Mesendoderm (in vitro differentiated cells): ENCODE measurements at places on chromosomes 16 and 17.

DNA sequence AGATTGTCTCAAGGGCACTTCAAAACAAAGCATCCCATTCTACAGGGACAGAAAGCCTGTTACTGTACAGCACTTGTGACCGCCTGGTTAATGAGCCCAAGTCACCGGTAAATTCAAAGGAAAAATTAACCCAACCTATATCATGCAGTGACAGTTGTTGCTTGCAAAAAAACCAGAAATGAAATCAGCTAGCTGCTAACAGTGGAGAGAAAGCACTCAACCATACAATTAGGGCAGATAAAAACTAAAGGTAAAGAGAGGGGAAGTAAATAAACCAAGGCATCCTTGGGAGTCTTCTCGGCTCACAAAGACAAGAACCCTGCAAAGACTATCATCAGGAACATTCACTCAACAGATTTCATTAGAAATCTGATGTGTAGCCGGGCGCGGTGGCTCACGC lies 5.9 kb downstream of the RETREG3 start:
- H3K36me3 ChIP-seq = no peaks in the 10 kb centered on the region
- H3K4me3 ChIP-seq = no peak overlapping the region
- H3K27me3 ChIP-seq = no peaks in the 10 kb centered on the region

DNA sequence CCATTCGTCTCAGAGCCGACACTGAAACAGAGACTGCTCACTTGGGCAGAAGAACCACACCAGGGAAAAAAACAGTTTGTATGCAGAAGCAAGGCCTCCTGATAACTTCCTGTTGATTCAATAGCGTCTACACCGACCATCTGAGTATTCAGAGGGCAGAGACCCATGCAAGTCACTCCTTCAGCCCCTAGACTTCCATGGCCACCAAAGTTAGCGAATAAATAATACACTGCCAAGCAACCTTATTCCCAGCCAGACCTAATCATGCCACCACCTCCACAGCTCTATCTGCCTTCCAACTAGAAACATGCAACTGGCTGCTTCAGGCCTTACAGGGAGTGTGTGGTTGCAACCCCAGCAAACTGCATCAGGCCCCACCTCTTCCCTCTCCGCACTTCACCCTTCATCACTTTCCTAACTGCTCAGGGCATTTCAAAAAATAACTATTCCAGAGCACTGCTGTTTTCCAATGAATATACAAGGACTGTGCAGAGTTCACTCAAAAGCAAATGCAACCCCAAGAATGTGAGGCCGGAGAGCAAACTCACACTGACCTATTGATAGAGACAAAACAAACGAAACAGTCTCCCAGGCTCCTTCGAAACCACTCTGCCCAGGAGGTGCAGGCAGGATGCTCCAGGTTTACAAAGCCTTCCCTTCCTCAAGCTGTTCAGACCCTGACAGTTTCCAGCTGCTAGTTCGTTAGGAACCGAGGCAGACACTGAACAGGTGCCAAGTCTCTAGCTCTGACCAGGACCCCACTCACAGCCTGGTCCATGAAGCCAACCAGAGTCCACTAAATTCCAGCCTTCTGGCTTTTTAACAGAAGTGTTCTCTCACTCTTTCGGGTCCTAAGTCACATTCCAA lies 3.6 kb downstream of the USP7 start:
- no peak overlapping the region for H3K27ac ChIP-seq
- H3K36me3 ChIP-seq = no peaks in the 10 kb centered on the region
- no peaks in the 10 kb centered on the region for H3K27me3 ChIP-seq
- DNase-seq = peak; percentile 43
- H3K4me3 ChIP-seq = no peak overlapping the region
- peaks cover 24% of the 10 kb centered on the region for H3K4me1 ChIP-seq

DNA sequence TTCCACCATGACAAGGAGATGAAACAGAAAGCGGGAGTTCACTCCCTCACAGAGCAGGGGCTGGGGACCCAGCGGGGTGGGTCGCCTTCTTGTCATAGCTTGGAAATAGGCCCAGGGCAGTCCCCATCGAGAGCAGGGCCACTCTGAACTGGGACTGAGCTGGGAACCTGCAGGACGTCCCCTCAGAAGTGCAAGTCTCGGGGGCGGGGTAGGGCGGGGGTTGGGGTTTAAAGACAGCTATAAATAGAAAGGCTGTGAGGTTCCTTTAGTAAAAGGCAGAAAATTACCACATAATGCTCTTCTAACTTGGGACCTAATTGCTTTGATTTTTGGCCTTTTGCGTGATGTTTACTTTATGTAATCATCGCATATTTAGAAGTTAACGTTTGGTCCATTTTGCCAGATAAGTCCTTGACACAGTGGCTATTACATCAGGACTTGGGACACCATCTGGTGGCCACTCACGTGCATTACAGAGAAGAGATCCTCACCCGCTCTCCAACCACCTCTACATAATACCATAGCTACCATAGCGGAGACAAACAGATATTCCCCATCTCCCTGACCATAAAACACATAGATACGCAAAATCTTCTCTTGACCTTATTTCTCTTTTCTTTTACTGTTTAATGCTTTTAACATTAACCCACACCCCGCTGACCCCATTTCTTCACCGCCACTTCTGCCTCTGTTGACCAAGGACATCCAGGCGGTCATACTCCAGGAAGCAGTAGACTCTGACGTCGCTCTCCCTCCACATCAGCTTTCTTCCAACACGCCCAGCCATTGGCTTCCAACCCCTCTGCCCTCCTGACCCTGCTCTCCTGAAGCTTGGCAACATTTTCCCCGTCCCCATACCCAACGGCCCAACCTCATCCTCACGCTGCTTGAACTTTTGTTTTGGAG lies 27.5 kb upstream of the PIK3R6 start:
- H3K27ac ChIP-seq = no peak overlapping the region
- H3K4me3 ChIP-seq = no peak overlapping the region
- H3K4me1 ChIP-seq = no peaks in the 10 kb centered on the region
- DNase-seq = peak; percentile 83

- no peaks in the 10 kb centered on the region for H3K4me1 ChIP-seq
- peaks cover 16% of the 10 kb centered on the region for H3K36me3 ChIP-seq
- no peak overlapping the region for H3K27ac ChIP-seq
- H3K27me3 ChIP-seq = no peaks in the 10 kb centered on the region
- no peak for DNase-seq
These were observed 17.6 kb downstream of the GOT2 start for GRCh38 chr16:58716468-58716867.

DNA sequence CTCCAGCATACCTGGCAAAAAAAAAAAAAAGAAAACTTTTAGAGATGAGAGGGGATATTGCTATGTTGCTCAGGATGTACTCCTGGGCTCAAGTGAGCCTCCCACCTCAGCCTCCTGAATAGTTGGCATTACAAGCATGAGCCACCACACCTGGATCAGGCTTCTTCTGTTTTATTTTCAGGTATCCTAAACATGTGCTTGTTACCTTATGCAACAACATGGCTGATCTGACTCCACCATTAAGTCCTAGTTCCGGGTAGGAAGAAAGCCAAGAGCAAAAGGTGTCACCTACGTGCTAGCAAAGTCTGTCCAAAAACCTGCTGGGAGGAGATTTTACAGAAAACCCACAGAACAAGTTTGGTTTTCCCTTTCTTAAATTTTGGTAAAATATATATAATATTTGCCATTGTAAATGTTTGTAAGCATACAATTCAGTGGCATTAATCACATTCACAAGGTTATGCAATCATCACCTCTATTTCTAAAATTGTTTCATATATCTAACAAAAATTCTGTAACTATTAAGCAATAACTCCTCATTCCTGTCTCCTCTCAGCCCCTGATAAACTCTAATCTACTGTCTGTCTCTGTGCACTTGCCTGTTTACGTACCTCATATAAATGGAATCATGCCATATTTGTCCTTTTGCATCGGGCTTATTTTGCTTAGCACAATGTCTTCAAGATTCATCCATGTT lies 9.1 kb upstream of the CACNG3 start:
- H3K4me1 ChIP-seq = no peaks in the 10 kb centered on the region
- H3K27ac ChIP-seq = no peak overlapping the region
- H3K27me3 ChIP-seq = peaks cover 3% of the 10 kb centered on the region
- H3K4me3 ChIP-seq = no peak overlapping the region
- H3K36me3 ChIP-seq = no peaks in the 10 kb centered on the region

- H3K27ac ChIP-seq = no peak overlapping the region
- DNase-seq = no peak
These were observed 12.9 kb downstream of the ZNRF1 start for GRCh38 chr16:75011634-75012307.

DNA sequence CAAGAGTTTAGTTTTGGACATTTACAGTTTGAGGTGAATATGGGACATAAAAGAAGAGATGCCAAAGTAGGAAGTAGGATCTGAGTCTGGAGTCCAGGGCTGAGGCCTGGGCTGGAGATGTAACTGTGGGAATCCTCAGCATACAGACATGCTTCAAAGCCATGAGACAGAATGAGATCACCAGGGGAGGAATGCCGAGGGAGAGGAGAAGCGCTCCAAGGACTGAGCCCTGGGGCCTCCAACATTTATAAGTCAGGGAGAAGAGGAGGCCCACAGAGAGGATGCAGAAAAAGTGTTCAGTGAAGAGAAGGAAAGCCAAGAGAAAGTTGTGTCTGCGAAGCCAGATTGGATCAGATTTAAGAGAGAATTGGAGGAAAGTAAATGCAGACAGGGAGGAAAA lies 277.5 kb upstream of the MYOCD start:
- DNase-seq = peak; percentile 46
- H3K27me3 ChIP-seq = no peaks in the 10 kb centered on the region
- H3K4me3 ChIP-seq = no peak overlapping the region
- peaks cover 4% of the 10 kb centered on the region for H3K4me1 ChIP-seq
- H3K27ac ChIP-seq = no peak overlapping the region

DNA sequence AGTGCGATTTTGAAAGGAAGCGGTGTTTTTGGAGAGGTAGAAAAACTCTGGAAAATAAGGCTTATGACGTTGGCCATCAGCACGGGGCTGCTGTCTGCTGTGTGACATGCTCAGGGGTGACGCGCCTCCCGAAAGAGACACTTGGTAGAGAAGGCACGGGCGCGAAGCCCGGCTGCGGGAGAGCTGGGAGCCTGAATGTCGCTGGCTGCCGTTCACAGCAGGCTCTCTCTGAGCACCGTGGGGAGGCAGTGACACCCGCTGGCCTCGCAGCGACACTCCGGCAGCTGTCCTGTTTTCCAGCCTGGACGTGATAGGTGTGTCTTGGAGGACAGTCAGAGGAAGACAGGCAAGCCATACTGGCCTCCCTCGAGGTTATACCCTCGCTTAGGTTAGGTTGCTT lies 759.1 kb upstream of the RBFOX1 start:
- H3K4me3 ChIP-seq = no peak overlapping the region
- no peaks in the 10 kb centered on the region for H3K36me3 ChIP-seq
- peak; percentile 75 for DNase-seq
- H3K27me3 ChIP-seq = no peaks in the 10 kb centered on the region
- no peak overlapping the region for H3K27ac ChIP-seq

- H3K4me1 ChIP-seq = no peaks in the 10 kb centered on the region
- H3K4me3 ChIP-seq = no peak overlapping the region
- H3K27me3 ChIP-seq = no peaks in the 10 kb centered on the region
- no peak overlapping the region for H3K27ac ChIP-seq
These were observed 19.3 kb downstream of the SHMT1 start for GRCh38 chr17:18344021-18344420.

DNA sequence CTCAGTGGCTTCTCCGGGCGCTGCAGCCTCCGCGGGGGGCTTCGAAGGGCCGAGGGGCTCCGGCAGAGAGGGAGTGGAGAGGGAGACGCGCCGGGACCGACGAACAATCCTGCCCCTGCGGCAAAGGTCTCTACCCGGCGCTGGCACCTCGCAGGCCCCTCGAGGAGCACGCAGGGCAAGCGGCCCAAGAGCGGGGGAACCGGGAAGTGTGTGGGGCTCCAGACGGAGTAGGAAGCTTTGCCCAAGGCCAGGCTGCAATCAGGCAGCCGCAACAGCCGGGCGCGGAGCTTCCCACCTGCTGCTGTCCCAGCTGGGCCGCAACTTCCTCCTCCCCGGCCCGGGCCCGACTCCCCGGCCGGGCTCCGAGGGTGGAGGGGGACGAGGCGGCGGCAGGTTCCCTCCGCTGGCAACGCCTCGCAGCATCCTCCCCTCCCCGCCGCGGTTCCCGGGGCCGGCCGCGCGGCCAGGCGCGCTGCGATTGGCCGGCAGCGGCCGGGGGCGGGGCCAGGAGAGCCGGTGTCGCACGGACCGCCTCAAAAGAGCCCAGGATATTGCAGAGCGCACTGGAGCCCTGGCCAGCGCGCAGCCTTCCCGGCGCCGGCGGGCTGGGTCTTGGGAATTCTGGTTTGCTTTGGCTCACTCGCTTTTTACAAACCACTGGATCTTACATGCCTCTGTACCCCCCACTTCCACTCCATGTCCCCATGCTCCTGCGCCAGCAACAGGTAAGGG lies at the start of gene KCNJ2:
TSS of gene KCNJ2 (plus strand) at position 556 of the 732 bp plus-strand sequence. CDS start 5,508 bp downstream, outside the sequence.
- peak within 1 kb of the TSS; percentile 63 for H3K4me3 ChIP-seq
- H3K36me3 ChIP-seq = no peaks in the 10 kb centered on the region
- H3K4me1 ChIP-seq = no peaks in the 10 kb centered on the region
- H3K27me3 ChIP-seq = peaks cover 6% of the 10 kb centered on the region
- peak; percentile 91 for DNase-seq

DNA sequence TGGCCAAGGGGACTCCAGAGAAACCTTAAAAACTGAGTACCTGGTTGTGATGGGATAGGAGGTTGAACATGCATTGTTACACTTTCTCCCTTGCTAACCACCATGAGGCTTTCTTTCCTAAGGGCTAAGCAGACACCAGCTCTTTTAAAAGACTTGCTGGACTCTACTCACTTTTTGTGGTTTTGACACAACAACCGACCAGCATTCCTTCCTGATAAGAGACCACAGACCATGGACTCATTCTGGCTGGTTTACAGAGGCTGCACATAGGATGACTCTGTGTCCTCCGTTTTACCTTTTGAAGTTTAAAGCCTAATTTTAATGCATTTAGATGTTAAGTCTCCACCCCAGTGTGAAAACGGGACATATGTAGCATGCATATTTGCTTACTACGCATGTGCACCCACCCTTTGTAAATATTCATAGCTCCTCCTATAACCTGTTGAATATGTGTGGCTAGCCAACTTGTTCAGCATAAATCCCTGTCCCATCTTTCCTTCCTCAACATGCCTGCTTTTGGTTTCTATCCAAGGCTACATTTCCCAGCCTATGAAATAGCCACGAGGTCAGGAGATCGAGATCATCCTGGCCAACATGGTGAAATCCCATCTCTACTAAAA lies 475.9 kb downstream of the GRIN2A start:
- no peak overlapping the region for H3K27ac ChIP-seq
- no peak for DNase-seq
- no peaks in the 10 kb centered on the region for H3K27me3 ChIP-seq
- H3K36me3 ChIP-seq = no peaks in the 10 kb centered on the region
- no peak overlapping the region for H3K4me3 ChIP-seq

DNA sequence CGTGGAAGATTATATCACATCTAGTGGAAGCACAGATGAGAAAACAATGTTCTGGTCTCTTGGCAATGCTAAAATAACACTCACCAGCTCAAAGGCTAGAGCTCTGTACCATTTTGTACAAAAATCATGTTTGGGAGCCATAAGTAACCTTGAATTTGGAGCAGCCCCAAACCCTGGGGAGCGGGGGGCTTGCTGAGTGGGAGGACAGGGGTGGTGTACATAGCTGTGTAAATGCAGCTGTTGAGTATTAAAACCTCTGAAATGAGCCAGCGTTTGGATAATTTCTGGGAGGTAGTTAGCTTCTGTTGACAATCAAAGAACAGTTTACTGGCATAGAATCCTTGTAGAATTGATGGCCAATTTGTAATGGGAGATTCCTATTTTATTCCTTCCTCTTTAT lies 4.3 kb downstream of the MYH8 start:
- no peaks in the 10 kb centered on the region for H3K27me3 ChIP-seq
- no peak overlapping the region for H3K4me3 ChIP-seq
- no peaks in the 10 kb centered on the region for H3K36me3 ChIP-seq
- H3K4me1 ChIP-seq = no peaks in the 10 kb centered on the region
- DNase-seq = no peak
